Hindlimb muscle (tissue), 1 donor: ENCODE measurements at places on chromosomes 4 and X.

GRCh38 chrX:120271218-120271617, 20.6 kb downstream of the ZBTB33 start:
- DNase-seq, result no peak

DNA sequence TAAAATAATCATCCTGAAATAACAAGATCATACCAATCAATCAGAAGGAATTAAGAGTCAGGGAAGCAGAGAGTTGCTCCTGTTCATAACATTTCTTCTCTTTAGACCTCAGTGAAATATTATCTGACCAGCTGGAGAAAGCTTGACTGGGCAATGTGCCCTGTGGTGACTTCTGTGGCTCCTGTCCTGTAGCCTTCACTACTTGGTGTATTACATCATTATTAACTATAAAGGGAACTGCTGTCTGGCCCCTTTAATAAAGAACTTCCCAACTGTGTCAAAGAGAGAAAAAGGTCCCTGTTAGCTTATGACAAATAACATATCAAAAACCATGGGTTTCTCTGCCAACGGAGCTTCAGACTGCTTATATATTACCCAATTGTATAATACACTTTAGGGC, 18.0 kb downstream of the OPHN1 start:
- DNase-seq, result peak; percentile 26

DNA sequence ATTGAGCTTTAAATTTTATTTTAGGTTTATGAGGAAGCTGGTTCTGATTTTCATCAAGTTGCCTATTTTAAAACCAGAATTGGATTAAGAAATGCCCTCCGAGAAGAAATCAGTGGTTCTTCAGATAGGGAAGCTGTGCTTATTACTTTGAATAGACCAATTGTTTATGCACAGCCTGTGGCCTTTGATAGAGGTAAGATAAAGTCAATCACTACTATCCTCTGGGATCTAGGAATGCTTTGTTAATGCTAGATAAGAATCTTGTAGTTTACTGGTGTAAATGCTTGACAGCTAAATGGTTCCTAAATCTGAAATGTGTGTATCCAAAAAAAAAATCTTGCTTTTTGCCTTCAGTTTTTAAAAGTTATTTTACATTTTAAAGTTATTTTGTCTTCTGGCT, 73.0 kb upstream of the ADAD1 start:
- DNase-seq, result no peak

DNA sequence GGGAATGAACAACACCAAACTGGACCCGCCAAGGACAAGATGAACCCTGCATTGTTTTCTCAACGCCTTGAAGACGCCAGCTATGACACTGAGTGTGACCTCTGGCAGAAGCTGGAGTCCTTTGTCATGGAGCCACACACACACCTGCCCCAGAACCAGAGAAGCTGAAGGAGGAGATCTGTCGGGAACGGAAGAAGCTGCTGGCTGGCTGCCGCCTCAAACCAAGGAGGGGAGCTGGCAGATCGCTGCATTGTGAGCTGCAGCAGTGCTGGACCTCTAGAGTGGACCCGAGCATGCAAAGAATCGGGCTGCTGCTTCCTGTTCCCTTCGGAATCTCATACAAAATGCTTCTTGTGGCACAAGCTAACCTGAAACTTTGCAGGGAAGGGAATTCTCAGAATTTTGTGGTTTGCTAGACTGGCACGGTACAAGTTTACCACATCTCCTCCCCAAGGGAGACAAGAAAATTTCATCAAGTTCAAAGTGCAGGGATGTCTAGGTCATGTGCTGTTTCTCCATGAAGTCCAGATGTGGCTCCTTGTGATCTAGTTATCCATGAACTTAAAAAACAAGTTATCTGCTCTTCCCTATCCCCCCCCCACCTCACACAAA, 23.4 kb upstream of the GLRB start:
- DNase-seq, result no peak

- no peak for DNase-seq
Observed at GRCh38 chrX:113400193-113400704, 559.6 kb upstream of the AMOT start.

- DNase-seq, result peak; percentile 15
Observed at GRCh38 chr4:84582988-84583875, at the start of gene CDS1. TSS of gene CDS1 (plus strand) at chr4:84583127. CDS start at chr4:84583402, 275 bp downstream.
